ENCODE measurements at places on chromosomes 5 and 9. TPM values are rescaled to one million over a fixed set of nuclear protein-coding genes. Genes with fewer than 3 reads are reported as not detected.

- DNase-seq: no peak
Observed at GRCh38 chr5:135379046-135379654, 19.9 kb downstream of the MACROH2A1 start.

- no peak for DNase-seq
Observed at GRCh38 chr5:81183811-81184748, 49.0 kb upstream of the CKMT2 start.

DNA sequence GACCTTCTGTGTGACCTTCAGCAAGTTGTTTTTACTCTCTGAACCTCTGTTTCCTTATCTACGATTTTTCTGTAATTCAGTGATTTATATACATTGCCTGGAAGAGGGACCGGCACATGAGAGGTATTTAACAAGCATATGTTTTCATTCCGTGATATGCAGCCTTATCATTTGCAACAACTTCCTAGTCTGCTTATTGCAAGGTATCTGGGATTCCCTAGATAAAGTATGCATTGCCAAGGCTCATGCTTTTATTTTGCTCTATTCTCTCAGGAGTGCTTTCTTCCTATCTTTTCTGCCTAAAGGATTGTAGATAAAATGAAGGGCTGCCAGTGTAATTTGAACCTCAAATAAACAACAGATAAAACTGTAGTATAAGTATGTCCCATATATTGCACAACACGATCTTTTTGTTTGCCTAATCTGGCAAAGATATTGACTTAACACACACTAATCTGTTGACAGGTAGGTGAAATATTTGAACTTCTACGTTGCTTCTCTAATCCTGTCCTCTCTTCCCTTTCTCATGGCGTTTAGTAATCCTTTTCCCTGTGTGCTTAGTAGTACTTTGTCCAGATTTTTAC is 377.2 kb upstream of the TNC start:
- no peak for DNase-seq

GRCh38 chr5:134489227-134489944 is 36.1 kb upstream of the JADE2 start:
- DNase-seq: no peak

DNA sequence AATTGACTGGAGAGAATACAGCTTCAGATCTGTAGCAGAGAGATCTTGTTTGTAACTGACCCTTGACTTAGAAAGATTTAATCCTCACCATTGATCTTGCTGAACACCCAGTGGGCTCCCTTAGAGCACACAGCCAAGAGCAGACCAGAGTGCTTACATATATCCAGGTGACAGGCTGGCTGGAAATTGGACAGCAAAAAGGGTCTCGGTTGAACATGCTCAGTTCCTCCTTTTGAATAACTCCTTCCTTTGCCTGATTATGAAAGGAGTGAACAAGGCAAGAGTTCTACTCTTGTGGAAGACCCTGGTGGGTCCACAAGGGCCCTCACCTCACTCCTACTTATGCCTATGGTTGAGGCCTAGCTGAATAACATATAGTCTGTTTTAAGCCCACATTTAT is 134.2 kb upstream of the LHFPL2 start:
- no peak for DNase-seq

PALM2AKAP2 gene
- not detected for total RNA-seq

CKMT2 gene
- total RNA-seq: not detected

SCGB3A2 gene
- total RNA-seq: not detected

All from activated T-cell treated with anti-CD3 and anti-CD28 coated beads, Interleukin-2, amount 50 U/mL, for 4 hours (primary cell).